ENCODE measurements at places on chromosomes 12 and 14.

- DNase-seq: no peak
These were observed 2.6 kb downstream of the IFFO1 start for GRCh38 chr12:6553051-6553868.

GRCh38 chr12:5230861-5231260 is 187.2 kb downstream of the KCNA5 start:
- DNase-seq: no peak

GRCh38 chr12:57753756-57754337 is 1.1 kb upstream of the MARCHF9 start:
- no peak for DNase-seq

DNA sequence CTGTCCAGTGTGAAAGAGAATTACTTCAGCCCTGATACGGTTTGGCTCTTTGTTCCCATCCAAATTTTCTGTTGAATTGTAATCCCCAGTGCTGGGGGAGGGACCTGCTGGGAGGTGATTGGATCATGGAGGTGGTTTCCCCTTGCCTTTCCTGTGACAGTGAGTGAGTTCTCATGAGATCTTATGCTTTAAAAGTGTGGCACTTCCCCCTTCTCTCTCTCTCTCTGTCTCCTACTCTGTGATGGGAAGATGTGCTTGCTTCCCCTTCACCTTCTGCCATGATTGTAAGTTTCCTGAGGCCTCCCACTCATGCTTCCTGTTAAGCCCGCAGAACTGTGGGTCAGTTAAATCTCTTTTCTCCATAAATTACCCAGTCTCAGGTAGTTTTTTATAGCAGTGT is 5.5 kb upstream of the SLC15A5 start:
- no peak for DNase-seq

GRCh38 chr12:49400304-49400703 is 33.0 kb downstream of the SPATS2 start:
- DNase-seq: no peak

DNA sequence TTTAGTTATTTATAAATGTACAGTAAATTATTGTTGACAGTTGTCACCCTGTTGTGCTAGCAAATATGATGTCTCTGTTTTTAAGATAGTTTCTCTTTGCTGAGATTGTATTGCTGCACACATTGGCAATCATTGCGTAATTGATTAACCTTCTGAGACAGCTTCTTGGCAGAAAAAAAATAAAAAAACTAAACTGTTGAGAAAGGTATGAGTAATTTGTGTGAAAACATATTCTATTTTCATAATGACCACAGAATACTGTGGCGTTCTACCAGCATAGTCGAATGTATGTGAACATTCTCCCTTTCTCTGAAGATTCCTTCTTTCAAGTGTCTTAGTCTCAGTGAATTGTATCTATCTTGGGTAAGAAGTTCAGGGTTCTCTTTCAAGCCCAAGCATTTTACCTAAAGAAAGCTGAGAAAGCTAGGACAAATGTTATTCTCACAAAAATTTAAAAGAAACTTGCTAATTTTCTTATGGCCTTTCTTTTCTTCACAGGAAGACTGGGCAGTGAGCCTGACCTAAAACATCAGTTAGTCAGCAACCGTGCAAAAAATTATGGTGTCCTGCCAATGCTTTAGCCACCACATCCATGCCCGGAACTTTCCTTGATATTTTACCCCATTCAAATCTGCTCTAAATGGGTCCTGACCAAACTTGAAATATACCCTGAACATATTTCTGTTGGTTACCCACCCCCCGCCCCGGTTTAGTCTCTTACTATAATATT is 69.0 kb upstream of the REP15 start:
- no peak for DNase-seq

GRCh38 chr14:73903028-73903427 is 16.4 kb downstream of the ZNF410 start:
- no peak for DNase-seq

DNA sequence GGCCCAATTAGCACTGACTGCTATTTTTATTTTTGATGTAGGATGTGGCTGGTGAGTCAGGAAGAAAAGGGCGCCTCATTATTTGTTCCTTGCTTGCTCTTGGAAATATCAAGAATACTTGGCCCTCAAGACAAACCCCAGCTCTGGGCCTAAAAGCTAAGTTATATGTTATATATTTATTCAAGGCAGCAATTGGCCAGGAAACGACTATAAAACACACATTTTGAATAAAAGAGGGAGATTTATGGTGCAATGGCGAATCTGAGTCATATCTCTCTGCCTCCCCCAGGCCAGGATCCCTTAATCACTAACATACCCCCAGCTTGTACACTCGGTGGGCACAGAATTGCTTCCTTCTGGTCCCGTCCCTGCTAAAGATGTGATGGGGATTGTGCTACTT is 63.3 kb downstream of the TBX5 start:
- no peak for DNase-seq

- no peak for DNase-seq
These were observed 25.7 kb downstream of the C14orf132 start for GRCh38 chr14:96064866-96065265.

DNA sequence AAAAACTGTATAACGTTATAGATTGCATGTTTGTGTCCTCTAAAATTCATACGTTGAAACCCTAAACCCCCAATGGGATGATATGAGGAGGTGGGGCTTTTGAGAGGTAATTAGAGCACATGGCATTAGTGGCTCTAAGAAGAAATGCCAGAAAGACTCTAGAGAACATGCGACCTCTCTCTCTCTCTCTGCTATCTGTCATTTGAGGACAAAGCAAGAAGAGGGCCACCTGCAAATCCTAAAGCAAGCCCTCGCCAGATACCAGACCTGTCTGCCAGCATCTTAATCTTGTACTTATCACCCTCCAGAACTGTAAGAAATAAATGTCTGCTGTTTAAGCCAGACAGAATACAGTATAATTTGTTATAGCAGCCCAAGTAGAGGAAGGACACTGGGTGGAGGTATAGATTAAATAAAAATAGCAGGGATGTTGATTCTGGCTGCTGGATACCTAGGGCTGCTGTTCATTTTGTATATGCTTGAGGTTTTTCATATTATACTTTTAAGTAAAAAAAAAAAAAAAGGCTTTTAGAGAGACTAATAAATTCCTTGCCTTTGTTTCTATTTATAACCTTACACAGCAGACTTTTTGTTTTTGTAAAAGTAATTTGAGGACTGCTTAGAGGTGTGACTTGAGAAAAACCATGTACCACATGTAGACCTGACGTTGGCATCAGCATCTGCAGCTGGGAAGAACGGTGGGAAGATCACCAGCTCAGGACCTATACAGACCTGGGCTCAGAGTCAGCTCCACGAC is 26.9 kb downstream of the MOK start:
- DNase-seq: no peak

DNA sequence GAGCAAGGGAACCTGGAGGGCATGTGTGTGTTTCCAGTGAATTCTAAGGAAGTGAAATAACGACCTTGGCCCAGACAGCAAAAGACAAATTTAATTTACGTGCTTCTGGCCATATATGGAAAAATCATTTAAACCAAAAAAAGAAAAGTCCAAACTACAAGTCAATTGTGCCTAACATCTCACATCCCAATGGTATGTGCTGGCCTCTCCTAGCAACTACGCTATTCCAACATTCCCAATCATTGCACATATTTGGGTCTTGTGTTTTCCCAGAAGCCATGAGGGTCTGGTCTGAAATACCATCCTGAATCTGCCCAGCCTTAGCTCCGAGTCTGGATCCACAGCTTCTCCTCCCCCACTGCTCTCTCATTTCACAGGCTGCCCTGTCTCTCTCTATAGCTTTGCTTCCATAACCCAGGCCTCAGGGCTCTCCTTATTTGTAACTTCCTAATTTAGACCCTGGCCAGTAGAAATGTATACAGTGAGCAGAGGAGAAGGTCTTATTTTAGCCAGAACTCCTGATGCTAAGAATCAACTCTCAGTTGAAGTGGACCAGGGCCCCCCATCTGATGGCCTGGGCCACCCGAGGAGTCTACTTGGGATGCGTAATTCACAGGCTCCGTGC is 224.6 kb downstream of the ANO2 start:
- no peak for DNase-seq

- peak; percentile 21 for DNase-seq
These were observed 109.4 kb upstream of the ATF7IP start for GRCh38 chr12:14256121-14256520.

GRCh38 chr12:4975574-4975973 is 65.9 kb downstream of the KCNA1 start:
- no peak for DNase-seq

DNA sequence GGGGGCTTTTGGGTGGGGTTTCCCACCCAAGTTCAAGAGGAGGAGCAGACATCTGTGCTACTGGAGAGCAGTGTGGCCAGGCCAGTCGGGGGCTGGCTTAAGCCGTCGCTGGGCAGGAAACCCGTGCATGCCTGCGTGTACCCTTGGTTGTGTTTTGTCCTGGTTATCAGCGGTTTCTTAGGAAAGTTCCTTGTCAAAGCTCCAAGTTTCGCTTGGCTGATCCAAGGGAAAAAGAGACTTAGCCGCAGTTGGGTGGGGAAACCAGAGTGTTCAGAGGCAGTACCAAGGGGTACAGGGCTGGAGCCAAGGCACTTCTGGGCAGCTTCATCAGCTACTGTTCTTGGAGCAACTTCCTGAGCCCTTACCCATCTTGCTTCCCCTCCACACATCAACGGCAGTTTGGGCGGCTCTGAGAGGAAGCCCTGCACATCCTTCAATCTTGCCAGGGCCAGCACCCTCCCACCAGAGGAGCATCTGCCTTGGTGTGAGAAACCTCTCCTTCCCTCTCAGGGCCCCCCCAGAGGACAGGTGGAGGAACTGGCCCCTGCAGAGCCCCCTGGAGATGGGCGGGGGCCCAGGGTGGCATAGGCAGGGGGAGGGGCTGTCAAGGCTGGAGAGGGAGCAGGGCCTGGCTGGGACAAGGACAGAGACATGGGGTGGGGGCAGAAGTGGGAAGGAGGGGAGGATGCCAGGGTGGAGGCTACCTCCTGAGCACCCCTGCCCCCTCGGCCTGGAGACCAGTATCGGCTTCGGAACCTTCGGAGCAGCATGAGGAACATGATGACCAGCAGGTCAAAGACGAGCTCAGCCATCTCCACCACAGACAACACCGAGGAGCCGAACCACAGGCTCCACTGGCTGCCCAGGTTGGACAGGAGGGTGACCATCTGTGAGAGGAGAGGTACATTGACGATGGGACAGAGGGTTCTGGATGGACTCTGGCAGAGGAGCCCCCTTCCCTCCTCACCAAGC is 5.8 kb upstream of the TNFRSF1A start:
- peak; percentile 73 for DNase-seq

DNA sequence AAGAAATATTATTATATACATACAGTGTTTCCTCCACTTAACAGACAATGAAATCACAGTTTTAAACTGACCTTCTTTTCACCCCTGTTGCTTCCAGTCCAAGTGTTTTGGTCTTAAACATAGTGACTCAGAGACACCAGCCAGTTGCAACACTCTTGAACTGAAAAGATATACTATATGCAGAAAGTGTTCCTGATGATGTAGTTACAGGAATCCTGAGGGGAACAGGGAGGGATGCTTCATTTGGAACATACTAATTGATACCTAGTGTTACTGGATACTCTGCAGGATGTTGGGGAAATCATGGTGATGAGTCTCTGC is 420.8 kb downstream of the CCDC91 start:
- DNase-seq: peak; percentile 81

DNA sequence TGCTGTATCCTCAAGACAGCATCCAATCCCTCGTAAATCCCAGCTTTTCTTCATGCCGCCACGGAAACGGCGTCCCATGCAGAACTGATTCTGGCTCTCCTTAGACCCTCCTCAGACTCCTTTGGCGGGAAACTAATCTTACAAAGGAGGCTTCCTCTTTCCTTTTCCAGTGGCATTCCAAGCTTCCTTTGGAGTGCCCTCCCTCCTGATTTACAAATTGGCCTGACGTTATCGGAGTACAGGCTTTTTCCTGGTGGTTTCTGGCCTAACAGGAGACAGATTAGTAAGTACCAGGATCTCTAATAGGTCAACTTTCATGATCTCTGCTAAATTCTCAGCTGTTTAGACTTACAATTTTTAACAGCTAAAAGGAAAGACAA is 1.3 kb upstream of the ZDHHC17 start:
- DNase-seq: no peak

GRCh38 chr12:111361717-111362576 is 6.9 kb downstream of the PHETA1 start:
- DNase-seq: no peak

Data from retinal pigment epithelial cell (primary cell).